Cardiac septum (tissue), 1 donor: ENCODE measurements at places on chromosomes 3 and 15. TPM values are rescaled to one million over a fixed set of nuclear protein-coding genes. Genes with fewer than 3 reads are reported as not detected.

SPTBN5 gene
- total RNA-seq, result 2.4 TPM

GOLGA8T gene
- total RNA-seq, result 1.6 TPM

ERC2 gene
- 6.2 TPM for total RNA-seq

SPINK8 gene
- not detected for total RNA-seq

ATP10A gene
- 0.94 TPM for total RNA-seq

ISLR2 gene
- total RNA-seq, result 4.1 TPM

SACM1L gene
- total RNA-seq, result 29.6 TPM

IGDCC3 gene
- total RNA-seq, result not detected

ZMYND10 gene
- total RNA-seq, result 0.35 TPM

RLBP1 gene
- not detected for total RNA-seq

ADCY5 gene
- 192 TPM for total RNA-seq

ATP13A5 gene
- not detected for total RNA-seq

ENTPD3 gene
- 0.38 TPM for total RNA-seq

ISLR gene
- 16.2 TPM for total RNA-seq
